Gastrocnemius medialis (tissue), 4 donors: ENCODE measurements at places on chromosomes 1 and 21. TPM values are rescaled to one million over a fixed set of nuclear protein-coding genes. Genes with fewer than 3 reads are reported as not detected.

VCAM1 gene
- 2.4 TPM for total RNA-seq

- DNase-seq: no peak
- no peaks in the 10 kb centered on the region for H3K4me1 ChIP-seq
- H3K27me3 ChIP-seq: no peaks in the 10 kb centered on the region
- H3K27ac ChIP-seq: no peak overlapping the region
- H3K4me3 ChIP-seq: no peak overlapping the region
- peaks cover 5% of the 10 kb centered on the region for H3K36me3 ChIP-seq
Observed at GRCh38 chr1:36100376-36100775, 11.7 kb downstream of the ADPRS start.

GRCh38 chr1:31723828-31724359 lies 20.1 kb upstream of the COL16A1 start:
- no peak for DNase-seq
- H3K4me1 ChIP-seq: no peaks in the 10 kb centered on the region
- H3K4me3 ChIP-seq: no peak overlapping the region
- H3K36me3 ChIP-seq: no peaks in the 10 kb centered on the region
- no peak overlapping the region for H3K27ac ChIP-seq

DNA sequence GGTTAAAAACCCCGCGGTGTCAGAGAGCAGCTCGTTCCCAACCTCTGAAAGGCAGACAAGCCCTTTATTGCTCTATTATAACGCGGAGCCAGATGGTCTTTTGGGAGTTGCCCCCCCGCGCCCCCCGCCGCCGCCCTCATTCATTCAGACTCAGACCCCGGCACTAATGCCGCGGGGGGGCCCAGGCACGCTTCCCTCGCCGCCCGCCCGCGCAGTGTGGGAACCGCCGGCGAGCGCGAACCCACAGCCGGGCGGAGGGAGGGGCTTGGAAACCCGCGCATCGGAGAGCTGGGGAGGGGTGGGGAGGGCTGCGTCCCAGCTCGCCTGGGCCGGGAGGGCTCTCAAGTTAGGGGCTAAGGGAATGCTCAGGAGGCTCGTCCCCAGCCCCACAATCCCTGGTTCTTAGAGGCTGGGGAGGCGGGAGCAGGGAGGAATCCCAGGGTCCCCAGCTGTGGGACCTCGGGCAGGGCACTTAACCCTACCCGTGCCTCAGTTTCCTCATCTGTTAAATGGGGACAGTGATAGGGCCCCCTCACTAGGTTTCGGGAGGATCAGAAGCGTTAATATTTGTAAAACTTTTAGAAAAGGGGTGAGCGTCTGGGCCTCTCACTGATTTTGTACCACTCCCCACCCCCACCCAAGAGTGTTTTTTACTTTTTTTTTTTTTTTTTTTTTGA lies 10.9 kb upstream of the HES5 start:
- peaks cover 3% of the 10 kb centered on the region for H3K4me1 ChIP-seq
- no peaks in the 10 kb centered on the region for H3K36me3 ChIP-seq
- no peak overlapping the region for H3K27ac ChIP-seq
- no peak overlapping the region for H3K4me3 ChIP-seq
- H3K27me3 ChIP-seq: peaks cover 29% of the 10 kb centered on the region

DNA sequence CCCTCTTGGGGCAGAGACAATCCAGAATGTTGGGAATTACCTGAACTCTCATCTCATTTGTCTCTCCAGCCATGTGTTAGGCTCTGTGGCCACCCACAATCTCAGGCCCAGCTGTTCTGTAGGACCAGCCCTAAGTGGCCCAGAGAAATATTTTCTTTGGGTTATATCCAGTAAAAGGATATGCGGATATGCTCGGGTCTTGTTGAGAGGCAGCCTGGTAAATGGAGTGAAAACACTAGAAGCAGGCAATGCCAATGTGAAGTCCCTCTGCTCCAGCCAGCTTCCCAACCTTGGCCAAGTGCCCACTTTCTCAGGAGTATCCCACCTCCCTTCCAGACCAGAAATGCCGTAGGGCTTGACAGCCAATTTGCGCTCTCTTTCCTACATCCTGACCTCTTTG lies 192.2 kb downstream of the ST6GALNAC3 start:
- no peak for DNase-seq
- no peaks in the 10 kb centered on the region for H3K36me3 ChIP-seq
- H3K4me3 ChIP-seq: no peak overlapping the region

- H3K4me1 ChIP-seq: peaks cover 20% of the 10 kb centered on the region
- no peak for DNase-seq
- H3K36me3 ChIP-seq: peaks cover 52% of the 10 kb centered on the region
- H3K4me3 ChIP-seq: peak overlapping the region; percentile 93
- H3K27me3 ChIP-seq: no peaks in the 10 kb centered on the region
- peak overlapping the region; percentile 91 for H3K27ac ChIP-seq
Observed at GRCh38 chr1:161159913-161160243, 578 bp downstream of the USP21 start.

GRCh38 chr1:183562701-183563100 lies 27.6 kb downstream of the NCF2 start:
- no peak overlapping the region for H3K4me3 ChIP-seq
- no peak for DNase-seq
- no peaks in the 10 kb centered on the region for H3K36me3 ChIP-seq
- H3K27ac ChIP-seq: no peak overlapping the region
- H3K4me1 ChIP-seq: no peaks in the 10 kb centered on the region

KRTAP7-1 gene
- not detected for total RNA-seq

- no peaks in the 10 kb centered on the region for H3K36me3 ChIP-seq
- DNase-seq: no peak
- no peaks in the 10 kb centered on the region for H3K4me1 ChIP-seq
- H3K27me3 ChIP-seq: no peaks in the 10 kb centered on the region
- H3K4me3 ChIP-seq: no peak overlapping the region
Observed at GRCh38 chr1:4089421-4090175, 189.5 kb upstream of the C1orf174 start.

DNA sequence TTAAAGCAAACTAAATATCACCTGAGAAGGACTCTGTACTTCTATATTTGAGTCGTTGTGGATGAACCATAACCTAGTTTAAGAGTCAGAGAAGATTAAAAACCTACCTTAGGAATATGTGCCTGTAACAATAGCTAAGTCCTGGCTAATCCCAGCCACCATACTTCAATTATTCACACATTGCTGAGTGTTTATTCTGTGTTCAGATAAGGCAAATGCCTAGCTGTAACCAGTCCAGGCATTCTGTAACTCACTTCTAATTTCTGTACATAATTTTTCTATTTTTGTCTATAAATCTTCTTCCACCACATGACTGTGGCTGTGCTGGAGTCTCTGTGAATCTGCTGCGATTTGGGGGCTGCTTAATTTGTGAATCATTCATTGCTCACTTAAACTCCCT lies 441.9 kb upstream of the ADAMTS5 start:
- no peaks in the 10 kb centered on the region for H3K27me3 ChIP-seq
- no peak overlapping the region for H3K27ac ChIP-seq
- DNase-seq: no peak
- no peak overlapping the region for H3K4me3 ChIP-seq
- no peaks in the 10 kb centered on the region for H3K4me1 ChIP-seq

DNA sequence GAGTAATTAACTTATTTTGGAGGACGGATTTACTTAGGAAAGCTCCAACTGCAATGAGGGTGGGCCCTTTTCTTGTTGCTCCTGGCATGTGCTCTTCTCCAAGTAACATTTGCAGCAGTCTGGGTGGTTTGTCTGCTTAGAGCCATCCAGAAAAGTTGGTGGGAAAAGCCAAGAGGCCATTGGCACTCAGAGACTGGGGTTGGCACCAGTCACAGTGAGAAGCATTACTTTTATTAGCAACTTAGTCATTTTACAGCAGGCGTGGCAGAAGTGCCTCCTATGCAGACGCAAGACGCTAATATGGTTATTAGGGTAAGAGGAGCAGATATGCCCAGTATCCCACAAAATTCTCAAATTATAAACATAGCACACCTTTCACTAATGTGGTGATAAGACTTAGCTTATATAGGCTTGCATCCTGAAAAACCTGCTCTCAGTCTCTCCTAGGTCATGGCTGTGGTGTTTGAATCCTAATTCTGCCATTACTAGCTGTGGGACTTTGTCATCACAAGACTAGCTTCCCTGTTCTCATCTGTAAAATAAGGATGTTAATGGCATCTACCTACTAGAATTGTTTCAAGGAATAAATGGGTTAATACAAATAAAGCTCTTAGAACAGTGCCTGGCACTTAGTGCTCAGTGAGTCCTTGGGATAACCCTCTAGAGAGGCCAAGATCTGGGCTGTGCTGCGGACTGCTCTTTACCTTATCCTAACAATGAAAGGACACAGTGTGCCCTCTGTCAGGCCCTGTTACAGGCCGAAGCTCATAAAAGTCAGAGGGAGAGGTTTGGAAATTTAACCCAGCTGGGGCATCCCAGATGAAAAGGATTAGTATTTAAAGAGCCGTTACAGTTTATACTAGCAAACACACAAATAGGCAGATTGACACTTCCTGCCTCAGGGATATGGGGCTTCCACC lies 154.6 kb downstream of the ROR1 start:
- peak; percentile 78 for DNase-seq
- H3K36me3 ChIP-seq: no peaks in the 10 kb centered on the region
- no peak overlapping the region for H3K4me3 ChIP-seq
- no peaks in the 10 kb centered on the region for H3K27me3 ChIP-seq

LYPD8 gene
- total RNA-seq: not detected

DNA sequence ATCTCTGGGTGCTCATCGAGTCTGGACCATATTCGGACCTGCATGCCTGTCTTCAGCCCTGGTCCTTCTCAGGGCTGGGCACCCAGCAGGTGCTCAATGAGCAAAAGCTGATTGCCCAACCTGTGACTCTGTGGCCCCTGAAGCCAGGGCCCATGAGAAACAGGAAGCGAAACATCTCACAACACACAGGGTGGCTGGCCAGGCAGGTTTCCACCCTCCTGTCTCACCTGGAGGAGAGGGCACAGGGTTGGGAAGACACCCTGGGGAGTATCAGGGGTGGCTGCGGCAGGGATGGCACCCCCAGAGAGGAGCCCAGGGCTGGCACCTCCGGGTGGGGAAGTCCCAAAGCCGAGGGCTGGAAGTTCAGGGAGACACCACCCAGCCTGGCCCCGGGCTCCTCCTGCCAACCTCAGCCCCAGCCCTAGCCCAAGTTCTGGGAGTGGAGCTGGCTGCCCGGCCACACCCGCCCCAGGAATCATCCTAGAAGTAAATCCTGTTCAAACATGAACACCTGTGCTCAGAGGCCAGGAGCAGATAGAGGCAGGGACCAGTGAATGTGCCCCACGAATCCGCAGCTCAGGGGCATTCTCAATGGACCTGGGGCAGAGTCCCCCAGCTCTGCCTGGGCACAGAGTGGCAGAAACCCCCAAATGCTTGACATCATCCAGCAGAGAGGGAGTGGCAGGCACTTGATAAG lies 54.6 kb downstream of the RAP1GAP start:
- DNase-seq: no peak
- no peaks in the 10 kb centered on the region for H3K4me1 ChIP-seq
- no peaks in the 10 kb centered on the region for H3K27me3 ChIP-seq

- no peaks in the 10 kb centered on the region for H3K4me1 ChIP-seq
- H3K27ac ChIP-seq: no peak overlapping the region
- H3K36me3 ChIP-seq: no peaks in the 10 kb centered on the region
- no peak for DNase-seq
Observed at GRCh38 chr1:183656355-183656754, 3.2 kb upstream of the APOBEC4 start.

DNA sequence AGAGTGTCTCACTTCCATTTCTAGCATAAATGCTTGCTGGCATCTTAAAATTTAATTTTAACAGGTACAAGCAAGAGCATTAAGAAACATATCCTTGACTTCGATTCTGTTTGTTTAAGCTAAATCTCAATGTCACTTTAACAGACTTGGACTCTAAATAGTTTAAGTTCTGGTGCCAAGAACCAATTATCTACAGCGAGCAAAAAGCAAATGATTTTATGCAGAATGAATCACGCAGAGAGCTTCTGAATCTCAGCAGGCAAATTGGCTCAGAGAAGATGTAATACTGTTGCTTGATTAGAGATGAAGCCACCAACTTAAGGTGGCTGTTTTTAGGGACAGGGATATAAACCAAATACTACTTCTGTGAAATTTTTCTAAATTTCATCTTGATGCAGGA lies 117.0 kb upstream of the PLD5 start:
- H3K36me3 ChIP-seq: no peaks in the 10 kb centered on the region
- no peak overlapping the region for H3K27ac ChIP-seq
- no peak for DNase-seq
- no peak overlapping the region for H3K4me3 ChIP-seq
- H3K27me3 ChIP-seq: no peaks in the 10 kb centered on the region

DNA sequence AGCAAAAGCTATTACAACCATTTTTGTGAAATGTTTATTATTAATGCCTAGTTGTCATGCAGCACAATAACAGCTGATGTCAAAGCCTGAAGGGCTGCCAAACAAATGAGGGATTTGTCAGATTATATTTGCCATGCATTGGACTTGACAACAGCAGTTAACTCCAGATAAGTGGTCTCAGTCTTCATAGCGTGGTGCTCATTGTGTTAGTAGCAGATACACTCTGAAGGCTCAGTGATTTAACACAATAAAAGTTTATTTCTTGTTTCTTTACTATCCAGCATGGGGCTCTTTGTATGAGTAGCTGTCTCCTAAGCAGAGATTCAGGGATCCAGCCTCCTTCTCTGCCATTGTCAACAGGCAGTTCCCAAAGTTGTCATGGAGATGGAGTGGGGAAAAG lies 76.0 kb upstream of the PTGFRN start:
- no peaks in the 10 kb centered on the region for H3K27me3 ChIP-seq
- no peaks in the 10 kb centered on the region for H3K4me1 ChIP-seq
- no peak overlapping the region for H3K4me3 ChIP-seq
- no peak for DNase-seq

GRCh38 chr1:64933296-64934070 lies 32.9 kb downstream of the JAK1 start:
- peak overlapping the region; percentile 3 for H3K4me3 ChIP-seq
- peak; percentile 66 for DNase-seq
- H3K27me3 ChIP-seq: no peaks in the 10 kb centered on the region
- H3K4me1 ChIP-seq: peaks cover 76% of the 10 kb centered on the region

GRCh38 chr1:85088408-85088784 lies 40.1 kb upstream of the MCOLN3 start:
- H3K4me3 ChIP-seq: no peak overlapping the region
- H3K36me3 ChIP-seq: no peaks in the 10 kb centered on the region
- H3K4me1 ChIP-seq: no peaks in the 10 kb centered on the region
- H3K27me3 ChIP-seq: no peaks in the 10 kb centered on the region

GRCh38 chr1:12548279-12548972 lies 69.6 kb downstream of the DHRS3 start:
- H3K27ac ChIP-seq: peak overlapping the region; percentile 84
- H3K27me3 ChIP-seq: no peaks in the 10 kb centered on the region
- no peak for DNase-seq
- H3K36me3 ChIP-seq: no peaks in the 10 kb centered on the region

GRCh38 chr1:166884971-166885370 lies 8.9 kb upstream of the TADA1 start:
- no peaks in the 10 kb centered on the region for H3K4me1 ChIP-seq
- H3K27ac ChIP-seq: no peak overlapping the region
- peaks cover 9% of the 10 kb centered on the region for H3K27me3 ChIP-seq
- no peaks in the 10 kb centered on the region for H3K36me3 ChIP-seq
- H3K4me3 ChIP-seq: no peak overlapping the region

- no peak overlapping the region for H3K4me3 ChIP-seq
- no peaks in the 10 kb centered on the region for H3K4me1 ChIP-seq
- peak overlapping the region; percentile 2 for H3K27ac ChIP-seq
- DNase-seq: peak; percentile 53
- H3K27me3 ChIP-seq: no peaks in the 10 kb centered on the region
Observed at GRCh38 chr1:94648225-94649007, 106.9 kb upstream of the F3 start.

- peaks cover 3% of the 10 kb centered on the region for H3K27me3 ChIP-seq
- no peaks in the 10 kb centered on the region for H3K36me3 ChIP-seq
- DNase-seq: no peak
- H3K4me1 ChIP-seq: no peaks in the 10 kb centered on the region
- H3K4me3 ChIP-seq: no peak overlapping the region
Observed at GRCh38 chr1:19273106-19273843, 15.3 kb downstream of the AKR7A3 start.

GRCh38 chr21:42465803-42466127 lies 30.3 kb downstream of the RSPH1 start:
- no peaks in the 10 kb centered on the region for H3K27me3 ChIP-seq
- no peak overlapping the region for H3K4me3 ChIP-seq
- no peak overlapping the region for H3K27ac ChIP-seq
- H3K36me3 ChIP-seq: no peaks in the 10 kb centered on the region
- DNase-seq: no peak
